Kidney capillary endothelial cell (primary cell): ENCODE measurements at places on chromosomes 4 and X.
A peak's percentile ranks its signal among the peaks of the same experiment; 100 is the strongest.

DNA sequence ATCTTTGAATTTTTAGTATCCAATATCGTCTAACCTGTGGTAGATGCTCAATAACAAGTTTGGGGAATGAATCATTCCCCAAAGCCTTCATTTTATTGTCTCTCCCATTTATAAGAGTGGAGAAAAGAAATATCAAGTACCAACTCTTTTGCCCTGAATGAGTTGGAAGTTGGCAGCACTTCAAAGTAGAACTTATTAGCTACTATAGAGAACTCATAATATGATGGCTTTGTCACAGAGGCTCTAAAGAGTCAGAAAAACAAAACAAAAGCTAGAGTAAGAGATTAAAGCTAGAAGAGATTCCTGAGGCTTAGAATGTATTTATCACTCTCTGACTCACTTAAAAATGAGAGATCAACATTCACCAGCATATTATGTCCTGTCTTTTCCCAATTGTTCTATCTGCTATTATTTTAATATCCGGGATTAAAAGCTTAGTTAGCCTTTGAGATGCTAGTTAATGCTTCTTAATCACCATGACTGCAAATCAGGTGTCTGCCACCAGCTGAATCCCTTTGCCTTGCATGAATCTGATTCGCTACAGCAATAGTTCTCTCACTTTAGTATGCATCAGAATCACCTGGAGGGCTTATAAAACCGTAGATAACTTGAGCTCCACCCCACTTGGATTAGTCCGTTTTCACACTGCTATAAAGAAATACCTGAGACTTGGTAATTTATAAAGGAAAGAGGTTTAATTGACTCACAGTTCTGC, 77.9 kb downstream of the PALLD start:
- DNase-seq: no peak

DNA sequence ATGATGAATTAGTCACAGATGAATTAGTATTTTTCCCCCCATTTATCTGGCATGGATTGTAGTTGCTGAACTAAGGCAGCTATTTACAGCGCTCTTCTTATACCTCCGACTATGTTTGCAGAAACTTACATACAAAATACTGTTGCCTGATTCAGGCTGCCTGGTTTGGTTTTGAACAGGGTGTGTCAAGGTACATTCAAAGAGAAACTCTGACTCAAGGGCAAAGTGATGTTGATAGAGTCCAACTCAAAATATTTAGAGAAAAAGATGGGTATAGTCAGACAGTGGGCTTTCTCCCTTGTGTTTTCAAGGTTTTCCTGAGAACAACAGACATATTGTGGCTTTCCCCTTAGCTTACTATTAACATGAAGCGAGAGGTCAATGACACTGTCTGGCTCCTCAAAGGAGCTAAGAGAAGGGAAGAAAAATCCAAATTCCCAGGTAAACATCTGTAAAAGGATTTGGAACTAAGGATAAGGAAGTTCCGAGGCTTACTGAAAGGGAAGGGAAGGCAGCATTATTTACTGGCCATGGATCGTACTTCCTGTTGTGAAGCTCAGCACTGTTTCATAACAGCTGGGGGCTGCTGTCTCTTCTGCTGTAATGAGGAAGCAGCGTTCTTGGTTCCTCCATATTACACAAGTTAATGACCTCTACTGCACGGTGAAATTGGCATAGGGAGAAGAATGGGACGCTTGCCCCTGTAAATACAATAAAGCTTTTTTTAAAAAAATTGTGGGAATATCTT, 30.9 kb downstream of the FAM9C start:
- DNase-seq: no peak

- DNase-seq: no peak
Observed at GRCh38 chrX:150028692-150029091, 90.4 kb upstream of the EOLA2 start.

DNA sequence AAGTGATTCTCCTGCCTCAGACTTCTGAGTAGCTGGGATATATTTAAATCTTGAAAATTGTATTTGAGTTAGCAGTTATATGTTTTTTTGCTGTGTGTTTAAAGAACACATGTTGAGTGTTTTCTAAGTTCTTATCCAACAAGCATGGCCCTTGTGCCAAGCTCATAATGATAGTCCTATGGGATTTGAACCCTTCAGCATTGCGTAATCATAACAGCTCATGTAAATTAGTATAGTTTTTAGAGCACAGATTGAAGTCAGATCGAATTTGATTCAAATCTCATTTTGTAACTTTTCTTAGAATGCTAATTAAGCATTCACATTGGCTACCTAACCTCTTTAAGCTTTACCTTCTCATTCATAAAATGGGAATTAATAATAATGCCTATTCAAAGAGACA, 12.2 kb downstream of the FAM149A start:
- DNase-seq: no peak

DNA sequence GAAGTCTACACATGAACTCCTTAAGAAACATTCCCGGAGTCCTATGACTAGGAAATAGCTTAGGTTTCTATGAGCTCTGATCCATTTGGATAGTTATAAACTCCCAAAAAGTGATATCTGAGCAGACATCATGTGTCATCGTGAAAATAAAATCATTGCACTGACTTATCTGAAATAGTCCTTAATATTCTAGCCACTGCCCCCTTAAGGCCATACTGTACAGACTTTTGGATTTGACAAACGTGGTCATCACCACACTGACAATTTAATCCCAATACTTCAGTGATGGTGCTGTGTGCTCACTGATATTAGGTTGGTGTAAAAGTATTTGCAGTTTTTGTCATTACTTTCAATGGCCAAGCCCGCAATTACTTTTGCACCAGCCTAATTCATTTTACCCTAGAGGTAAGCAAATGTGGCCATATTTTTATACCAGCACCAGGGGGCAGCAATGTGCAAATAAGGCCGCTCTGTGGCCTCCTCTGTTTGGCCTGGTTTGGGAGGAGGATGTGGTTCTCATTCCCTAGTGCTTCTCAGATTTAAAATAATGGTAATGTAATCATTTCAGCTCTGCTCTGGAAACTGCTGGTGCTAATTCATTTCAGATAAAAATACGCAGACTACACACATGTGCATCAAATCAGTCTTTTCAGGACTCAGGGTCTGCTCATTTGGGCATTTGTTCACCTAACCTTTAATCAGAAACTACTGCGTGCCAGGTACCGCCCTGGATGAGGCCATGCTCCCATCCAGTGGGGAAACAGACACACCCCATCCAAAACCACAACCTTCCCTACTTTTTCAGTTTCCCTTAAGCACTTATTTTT, 196.4 kb upstream of the C1QTNF7 start:
- peak; percentile 71 for DNase-seq

DNA sequence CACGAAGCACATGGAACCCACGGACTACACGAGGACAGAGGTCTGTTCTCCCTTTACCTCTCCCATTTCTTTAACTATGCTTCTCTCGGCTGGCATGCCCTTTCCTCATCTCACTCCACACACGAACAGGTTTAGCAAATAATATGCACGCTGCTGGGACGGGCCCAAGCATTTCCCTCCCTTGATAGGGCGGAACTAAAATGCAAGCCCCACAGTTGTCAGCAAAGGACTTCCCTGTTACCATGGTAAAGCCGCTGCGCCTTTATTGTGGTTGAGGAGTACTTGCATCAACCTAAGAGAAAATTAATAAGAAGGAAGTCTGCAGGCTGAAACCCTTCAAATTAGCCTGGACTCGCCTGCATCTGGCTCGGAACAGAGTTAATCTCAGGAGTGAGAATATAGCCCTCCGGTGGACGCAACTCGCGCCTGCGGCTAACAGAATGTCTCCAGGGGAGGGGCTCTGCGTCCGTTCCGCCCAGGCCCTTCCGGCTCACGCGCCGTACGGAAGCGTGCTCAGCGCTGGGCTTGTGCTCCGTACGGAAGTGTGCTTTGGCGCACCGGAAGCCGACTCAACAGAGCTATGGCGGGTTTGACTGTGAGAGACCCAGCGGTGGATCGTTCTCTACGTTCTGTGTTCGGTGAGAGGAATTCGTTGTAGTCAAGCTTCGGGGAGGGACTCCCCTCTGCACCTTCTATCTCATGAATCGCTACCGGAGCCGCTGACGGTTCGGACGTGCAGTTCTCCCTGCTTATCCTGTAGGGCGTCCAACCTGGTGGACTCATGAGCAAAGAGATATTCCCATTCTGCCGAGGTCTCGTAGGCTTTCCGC, at the start of gene CSTF2:
Gene CSTF2, plus strand, starts transcription at position 555 of the 830 bp plus-strand sequence. Its CDS starts 26 bp downstream, at position 581.
- DNase-seq: peak; percentile 61

DNA sequence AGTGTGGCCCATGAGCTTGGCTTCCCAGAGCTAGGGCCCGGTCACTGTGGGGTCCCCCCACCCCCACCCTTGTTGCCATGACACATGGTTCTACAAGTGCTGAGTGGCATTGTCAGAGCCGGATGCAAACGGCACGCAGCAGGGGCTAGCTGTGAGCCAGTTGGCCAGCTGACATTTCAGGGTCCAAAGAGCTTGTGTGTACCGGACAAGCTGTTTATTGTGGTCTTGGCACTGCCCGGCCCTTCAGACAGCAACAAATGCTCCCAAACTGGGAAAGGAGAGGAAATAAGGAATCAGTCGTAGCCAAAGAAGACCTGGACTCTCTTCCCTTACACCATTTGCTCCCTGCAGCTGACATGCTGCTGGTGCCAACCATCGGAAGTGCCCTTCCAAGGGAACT, 36.8 kb downstream of the TSC22D3 start:
- no peak for DNase-seq

DNA sequence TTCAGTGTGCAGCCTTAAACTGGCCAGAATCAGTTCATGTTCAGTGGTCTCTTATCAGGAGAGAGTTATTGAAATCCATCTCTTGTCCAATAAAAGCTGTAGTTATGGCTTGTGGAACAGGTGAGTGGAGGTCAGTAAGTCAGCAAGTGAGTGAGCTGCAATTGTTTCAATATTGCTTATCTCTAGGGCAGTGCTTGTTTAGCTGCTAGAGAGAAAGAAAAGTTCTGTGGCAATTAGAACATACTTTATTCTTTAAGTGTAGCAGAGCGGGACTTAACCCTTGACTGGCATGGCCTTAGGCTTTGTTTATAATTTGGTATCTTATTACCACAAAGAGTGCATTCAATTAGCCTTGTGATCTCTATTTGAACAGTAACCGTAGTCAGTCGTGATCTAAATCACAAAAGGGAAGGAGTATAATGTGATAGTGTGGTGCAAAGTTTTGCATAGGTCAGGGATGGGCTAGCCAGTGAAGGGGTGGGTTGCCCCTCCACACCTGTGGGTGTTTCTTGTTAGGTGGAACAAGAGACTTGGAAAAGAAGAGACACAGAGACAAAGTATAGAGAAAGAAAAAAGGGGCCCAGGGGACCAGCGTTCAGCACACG, 6.9 kb upstream of the ETDC start:
- DNase-seq: no peak

DNA sequence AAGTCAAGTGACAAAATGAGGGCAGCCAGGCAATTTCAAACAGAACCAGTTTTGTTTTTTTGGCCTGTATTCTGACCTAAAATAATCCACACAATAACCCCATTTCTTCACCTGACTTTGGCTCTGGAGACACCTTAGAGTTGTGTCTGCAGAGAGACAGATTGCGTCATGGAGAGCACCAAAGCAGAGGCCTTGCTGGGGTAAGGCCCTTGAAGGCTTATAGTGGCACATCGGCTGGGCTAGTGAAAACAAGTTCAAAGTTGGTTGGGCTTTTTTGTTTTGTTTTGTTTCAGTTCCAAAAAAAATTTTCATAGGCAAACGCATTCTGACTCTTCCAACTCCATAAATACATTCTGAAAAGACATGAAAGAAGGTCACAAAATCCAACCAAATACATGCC, 34.4 kb downstream of the PARM1 start:
- DNase-seq: no peak

GRCh38 chr4:47120783-47121182, 89.4 kb downstream of the GABRB1 start:
- DNase-seq: no peak

DNA sequence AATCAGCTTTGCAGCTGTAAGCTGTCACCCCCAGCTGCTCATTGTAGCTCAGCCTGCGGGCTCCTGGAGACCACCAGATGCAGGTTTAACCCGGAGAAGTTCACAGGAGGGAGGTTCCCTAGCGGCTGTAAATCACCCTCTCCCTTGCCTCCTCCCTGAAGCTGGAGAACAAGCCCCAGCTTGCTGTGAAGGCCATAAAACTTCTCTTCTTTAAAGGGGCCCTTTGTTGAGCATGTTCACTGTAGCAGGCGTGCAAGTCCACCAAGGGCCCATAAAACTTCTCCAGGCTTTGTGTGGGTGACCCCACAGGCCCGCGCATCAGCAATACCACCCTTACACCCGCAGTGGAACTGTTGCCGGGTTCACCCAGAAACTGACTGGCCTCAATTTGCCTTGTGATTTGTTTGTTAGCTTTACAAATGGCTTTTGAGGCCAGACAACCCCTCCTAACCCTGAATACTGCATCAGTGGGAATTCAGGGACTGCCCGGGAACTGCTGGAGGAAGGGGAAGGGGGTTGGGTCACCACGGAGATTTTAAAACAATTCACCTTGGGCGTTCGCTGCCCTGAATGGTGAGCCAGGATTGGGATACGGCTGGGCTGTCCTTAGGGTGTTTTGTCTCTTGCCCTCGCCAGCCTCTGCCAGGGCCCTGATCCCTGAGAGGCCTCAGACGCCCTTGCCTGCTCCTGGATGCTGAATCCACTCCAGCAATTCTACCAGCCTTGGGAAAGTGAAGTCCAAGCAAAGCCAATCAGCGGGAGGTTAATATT, 49.5 kb upstream of the ATP6AP2 start:
- no peak for DNase-seq

DNA sequence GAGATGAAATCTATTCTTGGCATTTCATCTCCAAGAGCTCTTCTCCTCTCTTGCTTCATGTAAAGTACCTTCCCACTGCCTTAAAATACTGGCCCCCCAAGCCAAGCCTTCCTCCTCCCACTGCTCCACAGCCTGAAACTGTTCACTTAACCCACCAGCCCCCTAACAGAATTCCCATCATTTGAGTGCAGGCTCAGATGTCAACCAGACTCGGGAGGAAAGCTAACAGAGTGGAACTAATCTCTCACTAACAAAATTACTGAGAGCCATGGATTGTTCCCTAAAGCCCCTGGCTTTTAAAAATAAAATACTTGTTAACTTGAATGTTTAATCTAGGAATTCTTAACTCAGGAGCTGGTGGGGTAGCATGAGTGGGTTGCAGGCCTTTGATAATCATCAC, 7.1 kb upstream of the DCUN1D4 start:
- DNase-seq: no peak

DNA sequence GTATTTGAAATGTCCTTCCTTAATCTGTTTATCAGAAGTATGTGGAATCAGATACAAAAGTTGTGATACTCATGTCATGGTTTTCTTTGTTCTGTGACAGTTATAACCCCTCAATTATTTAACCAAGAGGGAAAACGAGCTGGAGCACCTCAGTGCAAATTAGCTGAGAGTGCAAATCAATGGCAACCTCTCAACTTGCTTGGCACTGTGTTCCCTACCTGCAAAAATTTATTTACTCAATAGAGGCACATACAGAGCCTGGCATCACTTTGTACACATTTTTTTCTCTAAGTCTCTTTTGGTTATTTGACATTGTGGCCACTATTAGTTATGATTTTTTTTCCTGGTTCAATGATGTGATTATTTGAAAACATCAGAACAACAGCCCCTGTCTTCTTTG, 186.2 kb downstream of the STIM2 start:
- DNase-seq: no peak

GRCh38 chrX:101931136-101931487, 715 bp downstream of the ZMAT1 start:
- no peak for DNase-seq
